HCT116 (cell line): ENCODE measurements at places on chromosomes 4 and X. TPM values are rescaled to one million over a fixed set of nuclear protein-coding genes. Genes with fewer than 3 reads are reported as not detected.

The PAGE2B gene
- not detected for total RNA-seq

The RHOXF1 gene
- 0.52 TPM for total RNA-seq

The PIR gene
- 27.5 TPM for total RNA-seq

GRCh38 chrX:151828439-151829080 lies 84.1 kb upstream of the MAGEA4 start:
- DNase-seq: no peak

- no peak for DNase-seq
Observed at GRCh38 chrX:110396735-110397134, 38.1 kb downstream of the RTL9 start.

GRCh38 chrX:72110876-72111708 lies 20.6 kb downstream of the RTL5 start:
- no peak for DNase-seq

DNA sequence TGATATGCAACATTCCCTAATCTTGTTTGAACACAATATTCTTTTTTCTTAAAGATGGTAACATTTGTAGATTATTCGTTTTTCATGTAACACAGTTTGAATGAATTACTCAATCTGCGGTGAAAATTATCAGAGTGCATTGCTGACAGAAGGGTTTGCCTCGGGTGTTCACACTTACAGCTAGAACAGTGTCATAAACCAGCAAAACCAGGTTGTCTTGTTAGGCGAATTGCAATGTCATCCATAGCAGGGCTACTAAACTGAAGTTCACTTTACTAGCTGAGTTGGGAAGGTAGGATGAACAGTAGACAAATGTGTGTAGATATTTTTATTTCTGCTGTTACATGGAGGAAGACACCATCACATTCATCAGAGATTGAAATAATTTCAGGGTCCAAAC lies 98.9 kb downstream of the SLC39A8 start:
- no peak for DNase-seq

DNA sequence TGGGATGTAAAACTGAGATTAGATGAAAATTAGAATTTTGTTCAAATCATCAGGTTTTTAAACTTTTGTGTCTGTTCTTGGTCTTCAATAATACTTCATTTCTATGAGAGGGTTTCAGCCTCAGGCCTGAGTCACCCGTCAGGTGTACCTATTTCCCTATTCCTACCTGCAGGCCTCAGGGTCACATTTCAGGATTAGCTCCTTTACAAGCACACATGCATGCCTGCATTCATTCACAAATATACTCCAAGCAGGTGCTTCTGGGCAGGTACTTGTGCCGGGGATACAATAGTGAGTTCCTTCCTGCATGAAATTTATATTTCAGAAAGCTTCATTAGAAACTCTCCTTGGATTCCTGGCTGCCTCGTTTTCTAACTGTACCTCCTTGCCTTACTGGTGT lies 114.9 kb downstream of the SHISA3 start:
- DNase-seq: no peak

- no peak for DNase-seq
Observed at GRCh38 chr4:169051761-169052593, 41.9 kb upstream of the CBR4 start.

- DNase-seq: no peak
Observed at GRCh38 chr4:31787701-31788100, 1067.5 kb downstream of the PCDH7 start.

DNA sequence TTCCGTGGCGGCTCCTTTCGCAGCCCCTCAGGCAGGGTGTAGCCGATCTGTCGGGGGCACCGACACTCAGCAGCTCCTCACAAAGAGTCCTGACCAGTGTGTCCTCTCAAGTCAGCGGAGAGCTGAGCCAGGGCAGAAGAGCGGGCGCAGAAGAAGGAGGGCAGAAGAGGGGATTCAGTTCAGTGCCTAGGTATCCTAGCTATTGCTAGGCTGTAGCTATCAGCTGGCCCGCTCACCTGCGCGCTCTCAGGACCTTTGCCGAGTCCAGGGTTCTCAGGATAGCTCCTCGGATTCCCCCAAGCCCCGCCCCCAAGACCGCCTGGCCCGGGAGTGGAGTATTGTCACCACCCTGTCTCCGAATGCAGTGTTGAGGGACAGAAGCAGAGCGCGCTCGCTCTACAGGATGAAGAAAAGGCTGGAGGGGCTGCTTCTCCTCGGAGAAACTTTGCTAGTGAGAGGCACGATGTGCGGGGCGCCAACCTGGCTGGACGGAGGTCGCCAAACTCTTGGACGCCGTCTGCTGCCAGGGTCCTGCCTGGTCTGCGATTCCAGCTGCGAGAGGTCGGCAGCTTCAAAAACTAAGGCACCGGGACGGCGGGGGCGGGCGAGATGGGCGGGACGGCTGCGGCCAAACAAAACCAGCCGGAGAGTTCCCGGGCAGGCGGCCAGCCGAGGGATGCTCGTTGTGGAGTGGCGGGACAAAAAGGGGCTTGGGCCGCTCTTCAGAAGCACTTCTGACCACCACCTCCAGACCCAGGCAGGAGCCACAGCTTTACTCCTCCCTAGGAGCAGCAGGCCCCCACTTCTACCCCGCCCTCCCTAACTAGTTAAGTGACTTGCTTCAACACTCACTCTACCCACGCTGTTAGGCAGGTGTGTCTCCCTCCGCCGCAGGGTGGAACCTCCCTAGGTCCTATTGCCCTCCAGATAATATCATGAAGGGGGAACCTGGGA lies at the start of gene XKRX:
Gene XKRX, minus strand, starts transcription at position 258 of the 954 bp plus-strand sequence. CDS start 613 bp downstream, outside the sequence.
- peak; percentile 35 for DNase-seq

GRCh38 chr4:114890773-114891172 lies 222.6 kb downstream of the NDST4 start:
- DNase-seq: no peak

DNA sequence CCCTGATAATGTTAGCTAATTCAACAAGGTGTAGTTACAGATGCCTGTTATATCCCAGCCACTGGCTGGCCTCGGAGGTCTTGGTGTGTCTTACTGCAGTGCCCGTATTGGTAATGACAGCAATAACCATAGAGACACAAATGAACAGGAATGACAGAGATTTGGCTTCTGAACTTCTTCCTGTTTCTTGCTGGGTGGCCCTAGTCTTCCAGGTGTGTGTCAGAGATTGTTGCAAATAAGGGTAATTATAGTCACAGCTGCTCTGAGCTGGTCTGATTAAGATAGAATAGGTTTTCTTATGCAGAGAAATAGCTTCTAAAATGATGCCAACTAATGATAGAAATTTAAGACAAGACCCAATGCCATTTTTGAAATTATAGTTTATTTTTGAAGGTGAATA lies 64.1 kb upstream of the MAD2L1 start:
- no peak for DNase-seq

GRCh38 chr4:186118582-186118981 lies 14.1 kb downstream of the FAM149A start:
- no peak for DNase-seq
